GM23338 (cell line): ENCODE measurements at places on chromosomes 3 and 15. TPM values are rescaled to one million over a fixed set of nuclear protein-coding genes. Genes with fewer than 3 reads are reported as not detected.

PEX11A gene
- polyA plus RNA-seq, result 2.1 and 3.9 TPM in 2 replicates

LINGO1 gene
- polyA plus RNA-seq, result 16.0 and 16.9 TPM in 2 replicates

- DNase-seq, result no peak
- no peak overlapping the region for H3K4me3 ChIP-seq
- no peaks in the 10 kb centered on the region for H3K4me1 ChIP-seq
- H3K36me3 ChIP-seq, result no peaks in the 10 kb centered on the region
These were observed 719.4 kb upstream of the CFAP20DC start for GRCh38 chr3:59769127-59769750.

DNA sequence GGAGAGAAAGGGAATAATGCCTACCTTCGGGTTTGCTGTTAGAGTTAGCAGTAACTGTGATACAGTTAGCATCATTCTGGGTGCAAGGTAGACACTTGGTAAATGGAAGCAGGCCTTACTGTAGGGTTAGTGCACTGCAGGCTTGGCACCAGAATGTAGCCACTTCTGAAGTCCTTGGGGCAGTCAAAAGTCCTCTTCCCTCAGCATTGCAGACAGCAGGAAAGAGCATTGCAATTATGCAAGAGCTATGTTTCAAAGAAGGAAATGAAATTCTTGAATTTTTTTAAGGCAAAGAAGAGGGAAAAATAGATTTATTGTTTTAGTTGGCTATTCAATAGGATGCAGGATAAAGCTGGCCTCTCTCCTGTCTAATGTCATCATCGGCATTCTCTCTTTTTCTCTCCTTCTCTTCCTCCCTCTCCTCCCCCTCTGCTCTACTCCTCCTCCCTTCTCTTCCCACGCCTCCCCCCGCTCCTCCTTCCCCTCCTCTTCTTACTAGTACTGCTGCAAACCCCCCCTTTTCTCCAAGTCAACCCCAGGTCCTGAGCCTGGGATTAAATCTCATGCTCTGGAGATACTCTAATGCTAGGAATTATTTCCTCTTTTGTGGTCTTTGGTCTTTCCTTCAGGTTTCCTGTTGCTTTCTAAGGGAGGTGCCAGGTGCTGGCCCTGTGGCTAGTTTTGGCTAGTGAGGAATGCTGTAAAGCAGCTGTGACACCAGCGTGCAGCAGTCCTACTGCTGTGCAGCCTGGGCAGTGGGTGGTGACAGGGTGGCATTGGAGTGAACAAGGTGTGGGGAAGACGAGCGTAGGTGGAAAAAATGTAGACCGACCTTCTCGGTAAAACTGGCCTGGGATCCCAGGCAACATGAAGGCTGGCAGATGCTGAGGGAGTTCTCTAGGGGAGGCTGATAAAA is 21.7 kb downstream of the EEFSEC start:
- no peak overlapping the region for H3K4me3 ChIP-seq
- peak; percentile 24 for DNase-seq
- H3K36me3 ChIP-seq, result no peaks in the 10 kb centered on the region
- peak overlapping the region; percentile 55 for H3K27ac ChIP-seq
- no peaks in the 10 kb centered on the region for H3K27me3 ChIP-seq
- H3K4me1 ChIP-seq, result peaks cover 54% of the 10 kb centered on the region
